ENCODE measurements at places on chromosomes 1 and 21.

DNA sequence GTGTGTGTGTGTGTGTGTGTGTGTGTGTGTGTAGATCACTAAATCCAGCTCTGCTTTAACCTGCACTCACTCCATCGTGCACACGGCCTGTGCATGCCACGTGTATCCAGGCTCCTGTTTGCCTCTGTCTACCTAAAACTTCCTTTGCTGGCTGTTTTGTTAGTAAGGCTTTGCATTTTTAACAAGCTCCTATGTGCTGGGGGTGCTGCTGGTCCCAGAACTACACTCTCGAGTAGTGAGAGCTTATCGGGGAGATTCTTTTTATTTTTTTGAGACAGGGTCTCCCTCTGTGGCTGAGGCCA lies 596 bp upstream of the TCEA3 start:
- DNase-seq = no peak

DNA sequence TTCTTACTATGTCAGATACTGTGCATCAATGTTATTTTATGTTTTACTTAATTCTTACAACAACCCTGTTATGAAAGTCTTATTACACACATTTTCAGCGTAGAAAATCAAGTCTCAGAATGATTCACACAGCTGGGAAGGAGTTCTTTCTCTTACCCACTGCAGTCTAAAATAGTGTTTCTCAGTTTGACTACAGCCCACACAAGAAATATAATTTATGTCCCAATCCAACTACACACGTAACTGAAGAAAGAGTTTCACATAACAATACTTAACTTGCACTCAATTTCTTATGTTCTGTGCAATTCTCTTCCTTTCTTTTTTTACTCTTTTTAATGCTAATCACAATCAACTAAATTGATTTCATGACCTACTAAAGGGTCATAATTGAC lies 252.8 kb upstream of the ADGRL2 start:
- no peak for DNase-seq

GRCh38 chr1:2314803-2315673 lies 76.3 kb downstream of the MORN1 start:
- peak; percentile 42 for DNase-seq

- no peak for DNase-seq
These were observed 61.3 kb downstream of the NFASC start for GRCh38 chr1:204931768-204932572.
